ENCODE measurements at places on chromosomes 2 and 18. TPM values are rescaled to one million over a fixed set of nuclear protein-coding genes. Genes with fewer than 3 reads are reported as not detected.

ASIC4 gene
- total RNA-seq = 9.5 TPM

KCNJ13 gene
- not detected for total RNA-seq

RFTN2 gene
- total RNA-seq = 8.3 TPM

CMPK2 gene
- 2.3 TPM for total RNA-seq

HRH4 gene
- 0.14 TPM for total RNA-seq

CENPO gene
- 16.1 TPM for total RNA-seq

SNORC gene
- total RNA-seq = 3.8 TPM

MC5R gene
- total RNA-seq = not detected

RIOK3 gene
- 63.6 TPM for total RNA-seq

ADCYAP1 gene
- total RNA-seq = 0.04 TPM

RTTN gene
- 15.3 TPM for total RNA-seq

MOCOS gene
- 0.85 TPM for total RNA-seq

ZNF638 gene
- 223 TPM for total RNA-seq

M1AP gene
- total RNA-seq = not detected

RNF152 gene
- total RNA-seq = 3.9 TPM

BOK gene
- 47.5 TPM for total RNA-seq

ST8SIA3 gene
- 0.07 TPM for total RNA-seq

DNA sequence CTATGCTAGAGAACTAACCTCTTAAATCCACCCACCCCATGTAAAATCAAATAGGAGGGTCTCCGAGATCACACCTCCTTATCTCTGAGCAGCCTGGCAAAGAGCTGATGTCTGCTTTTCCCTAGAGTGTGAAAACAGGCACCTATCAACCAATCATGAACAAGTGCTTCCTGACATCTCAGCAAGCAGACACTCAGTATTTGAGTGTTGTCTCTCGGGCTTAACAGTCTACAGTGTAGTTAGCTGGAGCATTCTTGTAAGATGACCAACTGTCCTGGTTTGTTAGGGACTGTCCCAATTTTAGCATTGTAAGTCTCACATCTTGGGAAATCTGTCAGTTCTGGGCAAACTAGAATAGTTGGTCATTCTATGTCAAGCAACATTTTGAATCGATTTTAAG lies 26.4 kb downstream of the MARCHF4 start:
- no peak for DNase-seq

GRCh38 chr2:165720511-165720910 lies 73.5 kb downstream of the GALNT3 start:
- DNase-seq = no peak

GRCh38 chr18:59360381-59360780 lies 1.3 kb upstream of the LMAN1 start:
- no peak for DNase-seq

DNA sequence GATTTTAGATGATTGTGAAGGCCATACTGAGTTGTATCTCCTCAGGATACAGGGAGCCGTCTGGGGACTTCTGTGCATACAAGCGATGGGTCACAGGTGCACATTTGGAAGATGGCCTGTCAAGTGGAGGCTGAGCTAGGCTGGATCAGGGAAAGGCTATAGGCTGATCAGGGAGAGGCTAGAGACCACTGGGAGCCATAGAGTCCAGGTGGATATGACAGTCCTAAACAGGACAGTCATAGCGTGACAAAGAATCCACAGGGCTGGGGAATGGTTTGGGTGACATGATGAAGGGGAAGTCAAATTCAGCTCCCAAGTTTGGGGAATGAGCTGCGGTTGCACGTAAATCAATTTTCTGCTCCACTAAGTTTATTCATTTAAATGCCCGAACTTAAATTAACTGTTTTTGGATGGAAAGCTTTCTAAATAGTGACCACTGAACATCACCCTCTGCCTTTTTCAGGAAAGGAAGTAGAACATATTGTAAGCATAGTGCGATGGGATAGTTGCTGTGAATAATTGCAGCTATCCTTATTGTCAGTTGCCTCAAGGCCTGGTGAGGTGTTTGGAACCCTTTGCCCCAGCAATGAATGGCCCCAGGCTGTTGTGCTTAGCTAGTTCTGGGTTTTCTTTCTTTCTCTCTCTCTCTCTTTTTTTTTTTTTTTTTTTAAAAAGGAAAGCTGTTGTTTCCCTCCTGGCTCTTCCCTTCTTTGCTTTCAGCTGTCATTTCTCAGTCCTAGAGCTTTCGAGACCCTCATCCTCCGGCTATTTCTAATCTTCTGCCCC lies 50.5 kb downstream of the KLHL29 start:
- DNase-seq = no peak

- DNase-seq = no peak
Observed at GRCh38 chr2:27152796-27153464, 4.1 kb downstream of the TCF23 start.

GRCh38 chr18:12840382-12840781 lies 43.7 kb downstream of the PTPN2 start:
- DNase-seq = no peak

DNA sequence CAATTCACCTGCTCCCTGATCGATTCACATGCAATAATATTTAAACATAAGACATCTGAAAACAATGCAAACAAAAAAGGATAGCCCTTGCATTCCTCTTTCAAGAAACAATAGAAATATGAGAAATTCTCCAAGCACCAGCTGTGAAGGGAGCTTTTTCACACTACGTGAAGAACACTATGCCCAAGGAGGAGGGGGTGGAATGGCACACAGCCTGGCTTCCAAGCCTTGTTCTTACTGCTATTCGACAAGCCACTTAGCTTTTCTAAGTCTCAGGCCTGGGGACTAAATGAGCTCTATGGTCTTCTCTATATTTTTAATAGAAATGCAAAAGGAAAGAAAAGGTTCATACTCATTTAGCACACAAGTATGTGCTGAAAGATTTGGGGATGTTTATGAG lies 92.2 kb upstream of the CHRNA1 start:
- DNase-seq = peak; percentile 23

- DNase-seq = peak; percentile 18
Observed at GRCh38 chr2:147989809-147990403, 30.6 kb downstream of the ORC4 start.

GRCh38 chr2:207082619-207083018 lies 83.1 kb downstream of the KLF7 start:
- DNase-seq = no peak

GRCh38 chr18:21215490-21215889 lies 26.5 kb upstream of the GREB1L start:
- DNase-seq = no peak

GRCh38 chr2:44531289-44531688 lies 169.5 kb downstream of the CAMKMT start:
- no peak for DNase-seq

- DNase-seq = no peak
Observed at GRCh38 chr18:21901423-21901945, 160.9 kb downstream of the MIB1 start.

DNA sequence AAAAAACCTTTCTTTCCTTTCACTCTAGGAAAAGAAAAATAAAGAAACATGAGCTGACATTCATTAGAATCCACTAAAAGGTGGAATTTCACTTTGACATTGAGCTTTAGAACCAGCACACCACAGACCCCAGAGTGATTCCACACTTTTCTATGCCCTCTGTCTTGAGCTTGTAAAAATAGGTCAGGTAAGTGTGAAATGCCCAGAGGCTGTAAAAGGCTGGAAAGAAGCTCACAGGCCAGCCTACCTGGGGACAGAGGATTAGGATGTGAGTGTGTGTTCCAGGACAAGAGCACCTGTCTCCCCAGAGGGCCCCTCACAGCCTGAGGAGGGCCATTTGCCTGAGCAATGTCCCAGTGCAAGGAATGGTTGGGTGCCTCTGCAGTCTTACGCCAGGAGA lies 56.3 kb upstream of the MYO3B start:
- DNase-seq = no peak

GRCh38 chr2:173673640-173674039 lies 291.5 kb downstream of the SP3 start:
- DNase-seq = no peak

GRCh38 chr18:56891870-56892269 lies 240.7 kb downstream of the WDR7 start:
- DNase-seq = no peak

GRCh38 chr2:144441711-144442141 lies 78.2 kb downstream of the ZEB2 start:
- no peak for DNase-seq

DNA sequence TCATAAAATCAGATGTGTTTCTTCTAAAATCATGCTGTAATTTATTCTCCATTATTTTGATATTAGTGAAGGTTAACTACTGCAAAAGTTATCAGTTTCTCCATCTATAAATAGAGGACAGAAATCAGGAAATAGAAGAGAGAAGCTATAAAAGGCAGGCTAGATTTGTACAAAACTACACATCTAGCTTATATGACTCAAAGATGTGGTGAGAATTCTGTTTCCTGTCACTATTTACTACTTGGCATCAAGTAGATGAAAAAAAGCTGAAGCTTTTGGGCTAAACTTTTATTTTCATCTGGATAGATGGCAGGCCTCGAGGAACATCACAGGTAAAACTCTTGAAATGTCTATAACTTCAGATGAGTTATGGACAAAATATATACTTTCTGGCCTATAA lies 49.8 kb upstream of the NAB1 start:
- peak; percentile 25 for DNase-seq

- DNase-seq = no peak
Observed at GRCh38 chr18:32607816-32608215, 137.1 kb upstream of the GAREM1 start.

- DNase-seq = no peak
Observed at GRCh38 chr2:1501038-1501851, 88.0 kb downstream of the TPO start.

GRCh38 chr2:20542746-20543468 lies 96.0 kb downstream of the RHOB start:
- no peak for DNase-seq

- no peak for DNase-seq
Observed at GRCh38 chr2:111975053-111975552, 76.7 kb downstream of the MERTK start.

- no peak for DNase-seq
Observed at GRCh38 chr18:65788373-65788772, 37.6 kb downstream of the CDH7 start.

DNA sequence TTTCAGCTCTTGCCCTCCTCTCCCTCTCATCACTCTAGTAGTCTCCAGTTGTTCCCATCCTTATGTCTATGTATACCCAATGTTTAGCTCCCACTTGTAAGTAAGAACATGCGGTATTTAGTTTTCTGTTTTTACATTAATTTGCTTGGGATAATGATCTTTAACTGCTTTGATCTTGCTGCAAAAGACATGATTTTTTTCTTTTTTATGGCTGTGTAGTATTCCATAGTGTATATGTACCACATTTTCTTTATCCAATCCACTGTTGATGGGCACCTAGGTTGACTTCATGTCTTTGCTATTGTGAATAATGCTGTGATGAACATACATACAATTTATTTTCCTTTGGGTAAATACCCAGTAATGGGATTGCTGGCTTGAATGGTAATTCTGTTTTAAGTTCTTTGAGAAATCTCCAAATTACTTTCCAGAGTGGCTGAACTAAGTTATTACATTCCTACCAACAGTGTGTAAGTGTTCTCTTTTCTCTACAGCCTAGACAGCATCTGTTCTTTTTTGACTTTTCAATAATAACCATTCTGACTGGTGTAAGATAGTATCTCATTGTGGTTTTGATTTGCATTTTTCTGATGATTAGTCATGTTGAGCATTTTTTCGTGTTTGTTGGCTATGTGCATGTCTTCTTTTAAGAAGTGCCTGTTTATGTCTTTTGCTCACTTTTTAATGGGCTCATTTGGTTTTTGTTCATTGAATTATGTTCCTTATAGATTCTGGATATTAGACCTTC lies 179.6 kb upstream of the SLC39A10 start:
- DNase-seq = peak; percentile 84

- no peak for DNase-seq
Observed at GRCh38 chr2:210366675-210367080, 51.7 kb upstream of the MYL1 start.

- no peak for DNase-seq
Observed at GRCh38 chr18:62341473-62341872, 16.4 kb downstream of the TNFRSF11A start.

- peak; percentile 7 for DNase-seq
Observed at GRCh38 chr2:57330447-57330846, 716.2 kb upstream of the VRK2 start.

DNA sequence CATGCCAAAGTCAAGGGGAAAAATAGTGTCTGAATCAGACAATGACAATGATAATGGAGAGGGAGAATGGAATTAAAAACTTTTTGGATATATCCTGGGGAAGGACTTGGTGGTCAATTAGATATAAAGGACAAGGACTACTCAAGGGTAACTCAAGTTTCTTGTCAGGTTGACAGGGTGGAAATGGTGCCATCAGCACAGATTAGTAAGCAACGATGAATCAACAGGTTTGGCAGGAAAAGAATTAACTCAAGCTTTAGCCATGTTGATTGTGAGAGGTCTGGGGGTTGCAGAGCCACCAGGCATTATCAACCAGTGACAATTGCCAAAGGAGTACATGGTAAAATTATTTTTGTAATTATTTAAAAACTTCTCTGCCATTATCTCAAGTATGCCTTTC lies 35.8 kb upstream of the SPATS2L start:
- DNase-seq = no peak

DNA sequence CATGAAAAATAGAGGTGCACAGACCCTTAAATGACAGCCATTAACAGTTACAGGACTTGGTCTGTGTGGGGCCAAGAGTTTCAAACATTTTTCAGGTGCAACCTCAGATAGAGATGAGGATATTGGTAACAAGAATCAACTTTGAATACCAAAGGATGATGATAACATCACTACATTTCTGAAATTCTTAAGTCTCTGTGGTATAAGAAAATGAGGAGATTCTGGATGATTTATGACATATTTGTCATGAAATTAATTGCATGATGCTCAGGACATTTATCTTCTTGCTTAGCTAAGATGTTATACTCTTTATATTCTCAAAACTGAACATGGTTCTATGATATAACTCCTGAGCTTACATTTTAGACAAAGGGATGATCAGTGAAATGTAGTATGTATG lies 471.8 kb upstream of the CWC22 start:
- no peak for DNase-seq

GRCh38 chr2:80748592-80748991 lies 444.0 kb upstream of the LRRTM1 start:
- DNase-seq = no peak

- DNase-seq = no peak
Observed at GRCh38 chr18:13580351-13580750, 146.0 kb downstream of the FAM210A start.

GRCh38 chr2:237546040-237546875 lies 20.1 kb upstream of the PRLH start:
- no peak for DNase-seq

GRCh38 chr2:103963146-103963725 lies 890.7 kb upstream of the POU3F3 start:
- DNase-seq = no peak

- DNase-seq = peak; percentile 93
Observed at GRCh38 chr2:171271971-171272436, 111.3 kb upstream of the TLK1 start.

DNA sequence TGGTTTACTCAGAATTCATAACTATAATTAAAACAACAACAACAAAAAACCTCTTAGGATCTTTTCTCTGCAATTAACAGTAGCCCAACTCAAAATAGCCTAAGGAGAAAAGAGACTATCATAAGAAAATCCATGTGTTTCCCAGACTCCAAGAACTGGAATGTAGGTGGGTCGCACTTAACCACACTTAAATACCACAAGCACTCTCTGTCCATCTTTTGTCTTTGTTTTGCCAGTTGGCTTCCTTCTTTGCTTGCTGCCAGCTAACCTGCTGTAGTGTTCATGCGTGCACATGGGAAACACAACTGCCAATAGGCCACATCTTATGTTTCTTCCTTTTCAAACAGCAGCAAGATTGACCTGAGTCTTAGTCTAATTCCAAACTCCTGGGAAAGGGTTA lies 24.1 kb upstream of the ACVR1 start:
- DNase-seq = no peak

- DNase-seq = no peak
Observed at GRCh38 chr2:27054721-27055120, 3.3 kb downstream of the AGBL5 start.

GRCh38 chr2:185130685-185131084 lies 532.4 kb downstream of the ZNF804A start:
- DNase-seq = no peak
